ENCODE measurements at places on chromosomes 2 and 18.
A peak's percentile ranks its signal among the peaks of the same experiment; 100 is the strongest.

- no peak for DNase-seq
These were observed 55.0 kb downstream of the MAPK4 start for GRCh38 chr18:50614838-50615237.

DNA sequence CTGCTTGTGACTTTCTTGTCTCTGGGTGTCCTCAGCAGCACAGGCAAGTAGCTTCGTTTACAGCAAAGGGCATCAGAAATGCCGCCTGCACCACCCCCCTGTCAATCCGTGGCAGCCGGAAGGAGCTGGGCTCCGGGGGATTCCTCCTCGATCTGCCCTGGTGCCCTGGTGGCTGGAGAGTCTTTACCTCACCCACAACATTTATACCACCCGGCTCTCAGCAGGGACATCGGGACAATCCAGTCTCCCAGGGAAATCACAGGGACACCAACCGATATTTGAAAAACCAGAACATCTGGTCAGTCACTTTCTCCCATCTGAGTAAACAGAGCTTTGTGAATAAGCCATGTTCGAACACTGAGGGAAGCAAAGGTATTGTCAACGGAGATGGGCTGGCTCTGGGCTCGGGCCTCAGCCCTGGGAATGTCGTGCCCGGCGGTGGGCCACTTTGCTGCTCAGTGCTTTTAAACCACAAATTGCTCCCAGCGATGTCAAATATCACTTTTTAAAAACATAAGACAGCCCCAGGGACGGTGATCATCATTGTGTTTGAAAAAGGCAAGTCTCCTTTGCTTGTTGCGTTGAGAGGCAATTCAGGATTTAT, 210.0 kb upstream of the SALL3 start:
- no peak for DNase-seq

- DNase-seq: no peak
These were observed 239.0 kb upstream of the KLHL29 start for GRCh38 chr2:23146011-23146410.

DNA sequence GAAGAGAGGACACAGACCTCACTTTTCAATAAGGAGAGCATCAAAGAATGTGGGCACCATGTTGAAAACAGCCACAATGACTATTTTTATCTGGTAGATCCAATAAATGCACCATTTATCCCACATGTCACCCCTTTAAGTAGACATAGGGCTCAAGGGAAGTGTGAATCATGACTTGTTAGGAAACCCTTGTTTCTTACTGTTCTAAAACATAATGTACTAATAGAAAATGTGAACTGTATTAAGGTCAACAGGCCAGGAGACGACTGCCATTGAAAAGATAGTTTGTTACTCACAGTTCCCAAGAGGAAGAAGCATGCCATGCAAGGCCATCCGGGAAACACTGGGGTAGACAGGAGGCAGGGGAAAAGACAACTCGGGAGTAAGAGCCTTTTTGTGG, 137.7 kb downstream of the EN1 start:
- no peak for DNase-seq

GRCh38 chr2:144181001-144181400, 338.9 kb downstream of the ZEB2 start:
- no peak for DNase-seq

- DNase-seq: no peak
These were observed 26.6 kb downstream of the METTL8 start for GRCh38 chr2:171407030-171407675.

GRCh38 chr2:68849579-68850030, 21.6 kb downstream of the BMP10 start:
- DNase-seq: peak; percentile 17

GRCh38 chr2:168703926-168704325, 98.5 kb upstream of the NOSTRIN start:
- DNase-seq: no peak

DNA sequence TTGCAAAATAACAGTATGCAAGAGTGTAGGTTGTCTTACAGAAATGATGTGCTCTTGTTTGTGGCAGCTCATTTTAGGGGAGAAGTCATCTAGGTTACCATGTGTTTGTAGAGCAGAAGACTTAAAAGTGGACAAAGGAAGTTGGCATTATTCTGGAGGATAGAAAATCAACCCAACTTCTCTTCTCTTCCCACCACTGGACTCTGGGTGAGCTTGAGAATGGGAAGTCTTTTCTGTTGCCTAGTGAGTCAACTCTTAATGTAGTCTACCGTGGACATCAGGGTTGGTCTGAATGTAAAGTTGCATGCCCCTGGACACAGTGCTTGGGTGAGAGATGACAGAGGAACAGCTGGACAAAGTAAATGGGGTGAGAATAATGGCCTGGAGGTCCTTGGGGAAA, 98.3 kb downstream of the FMNL2 start:
- DNase-seq: no peak

GRCh38 chr2:192500550-192501200, 305.9 kb upstream of the TMEFF2 start:
- peak; percentile 74 for DNase-seq

DNA sequence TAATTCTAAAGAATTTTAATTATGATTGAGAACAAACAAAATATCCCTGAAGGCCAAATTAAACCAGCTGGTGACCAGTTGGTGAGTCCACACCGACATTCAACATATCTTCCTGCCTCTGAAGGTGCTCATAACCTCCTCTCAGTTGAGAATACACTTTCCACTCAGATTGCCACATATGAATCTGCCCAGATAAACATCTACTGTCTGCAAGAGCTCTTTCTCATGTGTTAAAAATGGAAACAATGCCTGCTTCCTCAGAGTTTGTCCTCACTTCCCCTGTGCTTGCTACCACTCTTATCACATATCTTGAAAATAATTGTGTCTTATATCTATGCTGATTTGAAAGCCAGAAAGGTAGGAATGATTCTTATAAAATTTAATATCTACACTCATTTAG, 177.7 kb upstream of the GULP1 start:
- DNase-seq: no peak

GRCh38 chr18:56257205-56257604, 381.2 kb downstream of the TXNL1 start:
- peak; percentile 74 for DNase-seq

DNA sequence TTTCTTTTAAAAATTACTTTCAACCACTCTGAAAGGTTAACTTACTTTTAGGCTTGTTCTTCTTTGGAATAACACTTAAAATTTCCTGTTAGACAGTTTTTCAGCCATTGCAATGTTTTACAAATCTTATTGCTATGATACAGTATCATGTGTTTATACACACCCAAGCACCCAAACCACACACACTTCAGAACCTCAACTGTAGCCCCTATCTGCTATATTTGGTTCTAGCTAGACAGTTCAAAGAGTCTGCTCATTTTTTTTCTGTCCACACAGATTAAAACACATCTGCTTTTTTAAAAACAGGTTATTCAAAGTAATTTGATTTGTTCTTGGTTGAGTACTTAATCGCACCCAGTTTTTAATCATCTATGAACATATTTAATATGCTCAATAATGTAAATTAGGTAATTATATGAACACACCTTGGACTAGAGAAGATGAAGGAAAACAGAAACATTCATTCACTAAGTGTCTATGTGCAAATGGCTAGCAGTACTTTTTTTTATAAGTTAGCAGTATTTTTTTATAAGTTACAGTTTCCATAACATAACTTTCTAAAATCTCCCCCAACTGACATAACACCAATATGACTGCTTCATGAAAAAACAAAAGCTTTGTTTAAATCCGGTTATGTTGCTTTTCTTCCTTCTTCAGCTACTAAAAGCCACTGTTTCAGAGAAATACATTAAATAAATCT, 17.6 kb downstream of the FBXO11 start:
- no peak for DNase-seq

DNA sequence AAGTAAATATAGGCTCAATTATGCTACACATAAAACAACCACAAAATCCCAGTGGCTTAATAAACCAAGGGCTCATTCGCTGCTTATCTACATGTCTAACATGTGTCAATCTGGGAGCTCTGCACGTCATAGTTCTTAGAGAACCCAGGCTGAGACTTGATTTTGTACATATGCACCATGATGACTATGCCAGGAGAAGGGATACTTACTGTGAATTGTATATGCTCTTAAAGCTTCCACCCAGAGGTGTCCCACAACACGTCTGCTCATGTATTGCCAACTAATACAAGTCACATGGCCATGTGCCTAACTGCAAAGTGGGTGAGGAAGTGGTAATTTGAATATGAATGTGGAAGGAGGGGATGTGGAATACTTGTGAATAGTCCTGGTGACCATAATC, 262.1 kb downstream of the CPS1 start:
- DNase-seq: no peak

GRCh38 chr2:209008636-209009287, 415.1 kb upstream of the MAP2 start:
- no peak for DNase-seq

- DNase-seq: no peak
These were observed 58.1 kb downstream of the SPATS2L start for GRCh38 chr2:200364620-200365019.

DNA sequence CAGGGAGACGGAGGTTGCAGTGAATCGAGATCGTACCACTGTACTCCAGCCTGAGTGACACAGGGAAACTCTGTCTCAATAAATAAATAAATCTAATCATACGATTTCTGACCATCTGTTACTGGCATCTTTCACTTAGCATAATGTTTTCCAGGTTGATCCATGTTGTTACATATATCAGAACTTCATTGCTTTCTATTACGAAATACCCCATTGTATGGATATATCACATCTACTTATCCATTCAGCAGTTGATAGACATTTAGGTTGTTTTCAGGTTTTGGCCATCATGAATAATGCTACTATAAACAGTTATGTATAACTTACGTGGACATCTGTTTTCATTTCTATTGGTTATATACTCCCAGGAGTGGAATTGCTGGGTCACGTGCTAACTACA, 303.9 kb downstream of the PAX3 start:
- no peak for DNase-seq

DNA sequence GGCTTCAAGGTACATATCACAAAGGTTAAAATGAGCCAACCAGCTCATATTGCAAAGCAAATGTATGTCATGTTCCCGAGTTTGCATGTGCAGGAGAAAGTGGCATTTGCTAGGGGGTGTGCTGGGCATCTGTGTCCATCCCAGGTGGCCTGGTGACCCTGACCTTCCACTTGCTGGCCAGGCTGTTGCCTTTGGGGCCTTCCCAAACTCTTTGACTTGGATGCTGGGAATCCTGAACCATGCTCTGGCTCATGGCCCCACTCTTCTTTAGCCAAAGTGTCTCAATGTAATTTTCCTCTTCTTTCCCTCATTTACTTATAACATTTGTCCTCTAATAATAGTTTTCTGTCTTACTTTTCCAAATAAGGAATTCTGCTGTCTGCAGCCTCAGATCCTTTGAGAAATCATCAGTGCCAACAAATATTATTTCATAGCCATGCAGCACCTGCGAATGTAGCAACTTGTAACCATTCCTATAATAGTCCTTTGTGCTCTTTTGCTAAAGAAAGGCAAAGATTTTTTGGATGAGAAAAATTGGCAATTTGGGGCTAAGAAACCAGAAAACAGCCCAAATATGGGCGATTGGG, 64.2 kb downstream of the MTCL1 start:
- no peak for DNase-seq

DNA sequence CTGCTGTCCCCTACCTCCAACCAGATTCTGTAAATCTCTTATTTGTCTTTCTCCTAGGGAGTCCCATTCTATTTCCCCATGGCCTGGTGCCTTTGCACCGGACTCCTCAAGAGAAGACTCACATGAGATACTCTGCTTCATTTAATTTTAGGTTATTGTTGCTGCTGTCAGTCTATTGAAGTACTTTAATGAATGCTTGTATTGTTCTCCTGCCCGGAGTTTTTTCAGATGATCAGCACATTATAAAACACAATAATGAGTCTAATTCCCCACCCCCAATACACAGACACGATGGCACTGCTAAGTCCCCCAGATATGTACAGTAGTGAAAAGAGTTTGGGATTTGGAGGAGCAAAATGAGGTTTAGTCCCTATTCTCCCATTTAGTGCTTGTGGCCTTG, 58.9 kb downstream of the HAUS1 start:
- DNase-seq: no peak

DNA sequence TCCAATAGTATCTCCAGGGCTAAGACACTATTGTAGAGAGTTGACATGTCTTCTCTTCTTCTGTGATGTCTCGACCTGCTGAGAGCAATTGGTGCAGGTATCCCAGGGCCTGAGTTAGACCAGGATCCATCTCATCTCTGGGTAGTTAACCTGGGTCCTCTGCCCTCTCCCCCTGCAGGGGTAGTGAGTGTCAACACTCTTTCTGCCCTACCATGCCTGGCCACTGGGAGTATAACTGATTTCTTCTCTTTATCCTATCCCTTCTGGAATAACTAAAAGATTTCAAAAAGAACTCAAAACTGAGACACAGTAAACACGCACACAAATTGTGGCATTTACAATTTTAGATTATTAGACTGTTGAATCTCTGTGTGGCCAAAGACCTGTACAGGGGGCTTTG, 20.8 kb upstream of the SIX3 start:
- DNase-seq: no peak

DNA sequence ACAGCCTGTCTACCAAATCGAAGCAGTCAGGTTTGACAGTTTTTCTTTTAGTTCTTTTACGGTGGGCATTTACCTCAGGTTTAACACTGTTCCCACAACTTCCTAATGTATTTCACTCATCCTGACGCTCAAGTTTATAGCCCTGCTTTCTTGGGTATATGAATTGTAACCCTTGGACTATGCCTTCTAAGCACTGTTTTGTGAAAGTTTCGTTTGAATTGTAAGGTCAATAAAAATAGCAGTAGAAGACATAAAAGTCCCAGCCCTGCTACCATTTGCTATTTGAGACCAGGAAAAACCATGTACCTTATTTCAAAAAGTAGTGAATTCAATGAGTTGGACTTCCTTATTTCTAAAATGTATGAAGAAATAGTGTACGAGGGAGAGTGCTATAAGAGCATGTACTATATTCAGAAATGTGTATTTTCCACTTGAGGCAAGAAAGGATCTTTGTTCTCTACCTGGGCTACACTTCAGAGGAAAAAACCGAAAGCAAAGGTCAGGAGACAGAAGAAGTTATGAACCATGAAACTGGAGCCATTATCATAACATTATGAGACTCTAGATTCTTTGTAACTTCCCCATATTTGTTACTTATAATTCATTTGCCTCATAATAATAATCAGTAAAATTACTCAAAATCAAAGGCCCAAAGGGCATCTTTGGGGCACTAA, 1.9 kb upstream of the ZC3H15 start:
- DNase-seq: no peak

DNA sequence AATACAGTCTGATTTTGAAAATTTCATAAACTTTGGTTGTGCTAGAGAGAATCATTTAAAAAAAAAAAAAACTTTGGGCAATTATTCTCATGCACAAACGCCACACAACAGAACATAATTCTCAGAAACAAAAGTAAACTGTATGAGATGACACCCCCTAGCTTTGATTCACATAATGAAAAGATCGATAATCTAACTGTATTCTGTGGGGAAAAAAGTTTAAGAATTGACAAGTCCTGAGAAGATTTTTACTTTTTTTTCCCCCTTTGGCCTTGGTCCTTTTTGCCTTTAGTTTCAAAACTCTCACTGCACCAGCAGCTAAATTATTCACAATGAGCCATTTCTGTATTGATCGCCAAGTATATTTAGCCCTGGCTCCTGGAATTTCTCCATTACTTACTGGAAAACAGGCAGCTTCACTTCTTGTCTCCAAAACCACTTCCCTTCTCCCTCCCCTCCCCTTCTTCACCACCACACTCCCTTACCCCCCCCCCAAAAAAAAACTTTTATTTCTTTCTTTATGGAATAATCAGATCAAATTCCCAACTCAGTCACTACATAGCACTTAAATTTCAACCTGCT, 2.0 kb downstream of the IKZF2 start:
- no peak for DNase-seq

- no peak for DNase-seq
These were observed 91.2 kb upstream of the ALPP start for GRCh38 chr2:232287316-232287715.

Measured in RCC 7860 (cell line).